Caco-2 (cell line): ENCODE measurements at places on chromosomes 2 and 18.

- no peak for DNase-seq
Observed at GRCh38 chr2:83630351-83630750, 828.7 kb downstream of the SUCLG1 start.

DNA sequence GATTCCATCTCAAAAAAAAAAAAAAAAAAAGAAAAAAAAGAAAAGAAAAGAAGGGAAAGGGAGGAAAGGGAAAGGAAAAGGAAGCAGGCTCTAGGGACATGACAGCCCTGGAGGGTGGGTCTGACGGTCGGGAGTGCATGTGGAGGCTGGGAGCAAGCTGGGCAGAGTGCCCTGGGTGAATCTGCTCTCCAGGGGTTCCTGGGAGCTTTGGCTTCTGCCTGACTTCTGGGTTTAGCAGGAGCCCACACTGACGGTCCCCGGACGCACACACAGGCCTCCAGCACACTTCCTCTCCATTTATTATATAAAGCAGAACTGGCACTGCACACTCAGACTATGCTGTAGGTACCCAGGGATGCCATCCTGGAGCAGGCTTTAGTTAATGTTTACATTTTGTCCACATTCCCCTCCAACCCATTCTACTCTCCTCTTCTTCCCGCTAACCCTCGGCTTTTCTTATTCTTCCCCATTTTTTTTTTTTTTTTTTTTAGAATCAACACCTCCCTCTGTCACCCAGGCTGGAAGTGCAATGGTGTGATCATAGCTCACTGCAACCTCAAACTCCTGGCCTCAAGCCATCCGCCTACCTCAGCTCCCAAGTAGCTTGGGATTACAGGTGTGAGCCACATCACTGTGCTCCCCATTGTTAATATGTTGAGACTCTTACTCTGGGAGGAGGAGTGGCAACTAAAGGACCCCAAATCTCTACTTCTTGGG is 151.1 kb upstream of the SLC1A4 start:
- no peak for DNase-seq

GRCh38 chr2:197201874-197202273 is 108.7 kb downstream of the ANKRD44 start:
- DNase-seq = no peak

- DNase-seq = no peak
Observed at GRCh38 chr18:72612894-72613533, 68.9 kb upstream of the CBLN2 start.

GRCh38 chr2:241087420-241088268 is 14.4 kb downstream of the MTERF4 start:
- no peak for DNase-seq

DNA sequence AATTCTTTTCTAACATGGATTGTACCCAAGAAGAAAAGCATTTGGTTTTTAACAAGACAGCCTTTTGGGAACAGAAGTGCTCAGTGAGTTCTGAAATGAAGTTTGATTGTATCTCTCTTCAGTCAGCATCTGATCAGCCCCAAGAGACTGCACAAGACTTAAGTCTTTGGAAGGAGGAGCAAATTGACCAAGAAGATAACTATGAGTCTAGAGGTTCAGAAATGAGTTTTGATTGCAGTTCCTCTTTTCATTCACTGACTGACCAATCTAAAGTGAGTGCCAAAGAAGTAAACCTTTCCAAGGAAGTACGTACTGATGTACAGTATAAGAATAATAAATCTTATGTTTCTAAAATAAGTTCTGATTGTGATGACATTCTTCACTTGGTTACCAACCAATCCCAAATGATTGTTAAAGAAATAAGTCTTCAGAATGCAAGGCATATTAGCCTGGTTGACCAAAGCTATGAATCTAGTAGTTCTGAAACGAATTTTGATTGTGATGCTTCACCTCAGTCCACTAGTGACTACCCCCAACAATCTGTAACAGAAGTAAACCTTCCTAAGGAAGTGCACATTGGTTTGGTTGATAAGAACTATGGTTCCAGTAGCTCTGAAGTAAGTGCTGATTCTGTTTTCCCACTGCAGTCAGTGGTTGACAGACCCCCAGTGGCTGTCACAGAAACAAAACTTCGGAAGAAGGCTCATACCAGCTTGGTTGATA is 31.2 kb downstream of the ZDBF2 start:
- DNase-seq = no peak
